ENCODE measurements at places on chromosomes 3 and 15.

DNA sequence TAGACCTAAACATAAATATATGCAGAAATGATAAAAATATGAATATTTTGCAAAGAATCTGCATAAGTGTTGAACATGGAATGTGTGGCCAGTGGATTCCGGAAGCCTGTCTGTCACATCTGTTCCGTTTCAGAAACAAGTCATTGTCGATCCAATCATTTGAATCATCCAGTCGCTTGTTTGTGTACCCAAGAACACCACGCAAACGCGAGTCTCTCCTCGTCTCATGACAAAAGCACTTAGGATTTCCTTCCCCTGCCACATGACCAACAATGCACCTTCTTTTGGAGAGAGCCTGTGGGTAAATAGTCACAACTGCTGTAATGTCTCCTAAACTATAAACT lies 80.2 kb downstream of the FMN1 start:
- DNase-seq: no peak

DNA sequence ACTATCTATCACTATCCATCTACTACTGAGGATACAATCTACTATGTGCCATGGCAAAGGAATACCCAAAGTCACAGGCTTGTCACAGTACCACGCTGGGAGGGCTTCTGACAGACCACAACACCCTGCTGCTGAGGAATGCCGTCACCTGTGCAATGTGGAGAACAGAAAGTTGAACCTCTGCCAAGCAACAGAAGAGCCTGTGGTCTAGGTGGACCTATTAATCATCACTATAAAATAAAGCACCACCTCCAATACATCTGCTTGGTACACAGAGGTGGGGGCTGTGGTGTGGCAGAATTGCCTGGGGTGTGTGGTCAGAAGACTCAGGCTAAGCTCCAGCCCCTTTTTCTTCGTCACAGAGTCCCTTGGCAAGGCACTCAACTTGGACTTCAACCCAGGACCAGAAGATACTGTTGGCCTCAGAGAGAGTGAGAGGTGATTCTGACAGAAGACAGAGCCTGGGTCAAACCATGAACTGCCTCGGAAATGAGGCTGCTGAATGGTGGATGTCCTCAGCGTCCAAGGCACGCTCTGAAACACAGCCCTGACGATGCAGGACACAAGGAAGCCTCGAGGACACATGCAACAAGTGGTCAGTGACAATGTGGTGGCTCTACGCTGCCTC lies 189.4 kb upstream of the CHRNA7 start:
- no peak for DNase-seq

- no peak for DNase-seq
These were observed 133.5 kb downstream of the LRRK1 start for GRCh38 chr15:101052681-101053121.

GRCh38 chr15:31276596-31277298 lies 49.9 kb upstream of the KLF13 start:
- DNase-seq: no peak
